ENCODE measurements at places on chromosomes 6 and 20.

- no peak for DNase-seq
Observed at GRCh38 chr6:73285674-73286283, 22.8 kb upstream of the KHDC1 start.

GRCh38 chr6:87257565-87257964, 64.8 kb upstream of the SMIM8 start:
- no peak for DNase-seq

DNA sequence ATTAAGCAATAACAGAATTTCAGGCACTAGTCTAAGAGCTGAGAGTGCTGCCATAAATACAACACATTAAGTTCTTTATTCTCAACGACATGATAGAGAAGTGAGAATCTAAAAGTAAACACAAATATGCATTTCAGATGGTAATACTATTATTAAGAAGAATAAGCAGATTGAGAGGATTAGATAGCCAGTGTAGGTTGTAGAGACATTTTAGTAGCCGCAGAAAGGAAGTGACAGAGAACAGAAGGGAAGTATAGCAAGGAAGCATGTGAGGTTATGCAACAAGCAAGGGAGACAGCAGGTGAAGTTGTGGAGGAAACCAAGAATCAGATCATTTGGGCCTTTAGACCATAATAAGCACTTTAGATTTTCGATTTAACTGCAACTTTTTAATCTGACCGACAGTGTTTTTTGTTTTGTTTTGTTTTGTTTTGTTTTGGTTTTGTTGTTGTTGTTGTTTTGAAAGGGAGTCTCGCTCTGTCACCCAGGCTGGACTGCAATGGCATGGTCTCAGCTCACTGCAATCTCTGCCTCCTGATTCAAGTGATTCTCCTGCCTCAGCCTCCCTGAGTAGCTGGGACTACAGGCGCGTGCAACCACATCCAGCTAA, 737.0 kb upstream of the ADGRB3 start:
- no peak for DNase-seq

DNA sequence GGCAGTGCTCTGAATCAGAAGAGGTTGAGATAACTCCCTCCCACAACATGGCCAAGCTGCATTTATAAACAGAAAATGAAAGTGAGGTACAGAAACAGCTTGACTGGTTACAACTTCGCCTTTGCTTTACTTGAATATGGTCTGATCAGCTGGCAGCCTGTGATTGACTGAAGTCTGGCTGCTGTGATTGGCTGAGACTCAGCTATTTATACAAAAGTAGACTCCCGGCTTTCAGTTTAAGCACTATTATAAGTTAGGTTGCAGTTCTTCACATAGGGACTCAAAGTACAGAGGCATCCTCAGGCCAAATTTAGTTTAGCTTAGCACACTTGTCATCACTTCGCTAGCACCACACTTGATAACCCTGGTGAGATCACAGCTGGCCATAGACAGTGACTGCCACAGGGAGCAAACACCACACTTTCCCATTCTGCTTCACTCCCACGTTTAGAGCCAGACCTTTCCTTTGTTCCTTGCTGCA, 362.6 kb downstream of the EPM2A start:
- DNase-seq, result no peak

DNA sequence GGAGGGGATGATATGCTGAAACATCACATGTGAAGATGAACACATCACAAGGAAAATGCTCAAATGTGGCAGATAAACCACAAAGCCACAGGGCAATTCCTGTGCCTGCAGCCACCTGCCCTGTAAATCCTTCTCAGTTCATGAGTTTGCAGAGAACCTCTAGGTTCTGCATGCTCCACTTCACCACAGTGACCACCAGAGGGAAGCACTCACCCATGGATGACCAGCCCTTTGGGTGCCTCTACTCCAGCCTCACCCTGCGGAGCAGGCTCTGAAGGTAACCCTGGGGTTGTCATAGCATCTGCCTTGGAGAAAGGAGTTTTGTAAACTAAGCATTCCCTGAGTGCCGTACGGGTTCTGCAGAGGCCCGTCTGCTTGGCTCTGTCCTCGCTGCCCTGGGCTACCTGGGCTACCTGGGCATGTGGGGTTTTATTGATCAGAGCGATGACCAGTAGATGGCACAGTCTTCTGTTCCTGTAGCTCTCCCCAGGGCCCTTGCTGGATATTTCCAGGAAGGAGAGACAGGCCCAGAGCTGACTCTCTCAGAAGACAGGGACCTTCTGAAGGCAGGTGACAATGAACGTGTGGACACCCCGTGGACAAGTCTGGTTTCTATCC, 31.7 kb upstream of the CST1 start:
- DNase-seq, result no peak

DNA sequence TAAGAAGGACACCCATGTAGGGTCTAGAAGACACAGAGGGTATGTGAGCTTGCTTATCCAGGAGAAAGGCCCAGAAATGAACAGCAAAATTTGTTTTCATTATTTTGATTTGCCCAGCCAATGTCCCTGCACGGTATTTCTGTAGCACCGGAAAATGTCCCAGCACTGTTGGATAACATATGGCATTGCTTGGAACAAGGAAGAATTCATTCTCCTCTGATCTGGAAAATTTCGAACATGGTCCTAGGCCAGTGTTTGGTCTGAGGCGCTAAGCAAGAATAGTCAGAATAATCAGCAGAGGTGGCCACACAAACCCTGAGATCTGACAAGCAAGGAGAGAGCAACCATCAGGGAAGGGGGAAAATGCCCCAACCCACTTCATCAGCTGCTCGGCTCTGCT, 26.6 kb downstream of the ROS1 start:
- DNase-seq, result no peak

DNA sequence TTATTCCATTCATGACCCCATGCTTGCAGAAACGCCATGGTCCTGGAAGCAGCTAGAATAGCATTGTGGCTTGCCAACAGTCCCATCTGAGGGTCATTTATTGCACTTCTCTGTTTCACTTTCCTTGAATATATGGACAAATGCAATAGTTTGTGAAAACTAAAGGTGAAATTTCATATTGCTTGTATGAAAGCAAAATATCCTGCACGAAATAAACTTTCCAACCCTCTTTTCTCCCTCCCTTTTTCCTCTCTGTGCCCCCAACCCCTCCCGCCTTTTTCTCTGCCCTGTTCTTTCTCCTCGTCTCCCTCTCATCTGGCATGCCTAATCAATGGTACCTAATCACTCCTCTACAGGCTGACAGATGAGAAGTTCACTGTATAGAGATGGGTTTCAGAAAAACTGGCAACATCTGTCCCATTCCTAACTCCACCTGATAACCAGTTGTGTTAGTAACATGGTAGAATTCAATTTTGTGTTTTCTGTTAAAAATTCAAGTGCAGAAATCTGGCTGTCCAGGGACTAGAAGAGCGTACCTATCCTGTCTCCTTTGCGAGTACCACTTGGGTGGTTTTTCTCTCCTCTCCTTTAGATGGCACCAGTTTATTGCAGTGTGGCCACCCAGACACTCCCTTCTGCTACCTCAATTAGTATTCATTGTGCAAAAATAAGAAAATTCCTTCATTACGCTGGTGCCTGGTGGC, 198.6 kb downstream of the FOXA2 start:
- no peak for DNase-seq

- no peak for DNase-seq
Observed at GRCh38 chr6:87916446-87916845, 131.2 kb upstream of the SPACA1 start.

GRCh38 chr6:96468681-96469224, 52.9 kb upstream of the UFL1 start:
- no peak for DNase-seq

DNA sequence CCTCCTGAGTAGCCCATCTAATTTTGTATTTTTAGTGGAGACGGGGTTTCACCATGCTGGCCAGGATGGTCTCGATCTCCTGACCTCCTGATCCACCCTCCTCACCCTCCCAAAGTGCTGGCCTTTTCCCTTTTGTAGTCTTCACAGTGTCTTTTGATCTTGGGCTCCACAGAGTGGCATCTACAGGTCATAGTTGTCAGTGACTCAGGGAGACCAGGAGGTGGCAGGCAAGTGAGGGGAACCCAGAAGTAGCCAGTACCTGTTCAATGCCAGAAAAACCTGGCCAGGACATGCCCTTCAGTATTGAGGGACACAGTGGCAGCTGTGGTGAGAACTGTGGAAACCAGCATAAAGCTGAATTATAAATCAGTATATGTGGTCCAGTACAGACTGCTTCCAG, 19.6 kb downstream of the RPP21 start:
- DNase-seq, result no peak

DNA sequence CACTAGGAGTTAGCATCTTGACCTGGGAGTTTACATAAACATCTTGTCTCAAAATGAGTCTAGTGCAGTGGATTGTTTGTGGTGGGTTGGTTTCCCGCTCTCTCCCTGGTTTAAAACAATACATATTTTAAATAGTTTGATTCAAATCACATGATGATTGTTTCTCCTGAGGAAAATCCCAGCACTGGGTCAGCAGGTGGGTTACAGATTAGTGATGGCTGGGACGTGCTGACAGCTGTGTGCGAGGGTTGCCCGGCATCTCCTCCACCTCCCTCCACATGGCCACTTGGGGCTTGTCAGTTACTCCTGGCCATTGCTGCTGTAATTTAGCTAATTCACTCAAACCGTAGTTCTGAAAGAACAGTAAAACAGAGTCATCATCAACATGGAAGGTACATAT, 306.4 kb upstream of the CITED2 start:
- no peak for DNase-seq

DNA sequence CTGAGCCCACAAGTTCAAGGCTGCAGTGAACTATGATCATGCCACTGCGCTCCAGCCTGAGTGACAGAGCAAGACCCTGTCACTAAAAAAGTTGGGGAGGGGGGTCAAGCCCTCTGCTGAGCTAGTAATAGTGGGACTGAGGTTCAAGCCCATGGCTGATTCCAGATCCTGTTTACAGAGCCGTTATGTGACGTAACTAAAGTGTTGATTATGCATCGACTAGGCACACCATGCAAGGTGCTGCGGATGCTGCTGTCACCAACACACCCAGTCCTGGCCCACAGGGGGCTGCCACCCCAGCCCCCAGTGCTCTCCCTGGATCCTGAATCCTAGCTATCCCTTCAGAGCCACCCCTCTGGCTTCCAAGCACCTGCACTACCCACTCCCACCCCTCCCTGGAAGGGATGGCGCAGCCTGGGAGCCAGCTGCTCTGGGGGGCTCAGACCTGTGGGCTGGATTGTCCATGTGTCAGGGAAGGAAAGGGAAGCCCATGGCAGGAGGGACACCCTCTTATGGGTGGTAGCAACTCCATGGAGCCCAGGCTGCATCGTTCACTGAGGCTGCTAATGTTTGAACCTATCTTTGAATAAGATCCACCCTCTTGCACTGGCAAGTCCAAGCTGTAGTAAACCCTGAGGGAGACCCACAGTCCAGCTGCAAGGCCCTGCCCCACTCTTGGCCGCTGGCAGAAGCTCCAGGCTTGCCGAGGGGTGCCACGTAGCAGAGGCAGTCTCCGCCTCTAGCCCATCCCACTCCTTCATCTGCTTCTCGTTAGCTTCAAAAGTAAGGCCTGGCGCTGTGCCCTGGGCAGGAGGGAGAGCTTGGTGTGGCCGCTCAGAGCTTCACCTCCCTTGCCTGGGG, 95.0 kb downstream of the SNX5 start:
- no peak for DNase-seq

GRCh38 chr6:136549300-136550044, 750 bp downstream of the MAP7 start:
- no peak for DNase-seq

GRCh38 chr6:127886603-127887002, 14.3 kb downstream of the THEMIS start:
- DNase-seq, result no peak
